GM06990 (cell line): ENCODE measurements at places on chromosomes 6 and 20.

- no peak for DNase-seq
These were observed 336.9 kb upstream of the RSPO3 start for GRCh38 chr6:126781582-126781981.

DNA sequence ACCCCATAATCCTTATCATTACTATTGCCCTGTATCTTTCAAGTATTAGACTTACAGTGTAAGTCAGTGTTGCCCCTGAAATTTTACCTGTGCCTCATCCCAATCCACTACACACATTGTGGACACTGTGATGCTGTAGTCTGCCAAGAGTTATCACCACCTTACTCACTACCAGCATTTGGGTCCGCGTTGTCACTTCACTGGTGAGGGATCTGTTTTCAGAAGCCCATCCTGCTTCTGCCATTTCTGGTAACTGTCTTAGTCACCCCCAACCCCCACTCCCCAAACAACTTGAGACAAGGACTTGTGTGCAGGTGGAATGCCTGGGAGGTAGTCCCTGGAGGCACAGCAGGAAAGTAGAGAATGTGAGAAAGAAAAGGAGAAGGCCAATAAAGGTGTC is 6.0 kb upstream of the RAB44 start:
- DNase-seq: no peak

- DNase-seq: no peak
These were observed 57.2 kb upstream of the MTRF1L start for GRCh38 chr6:153059757-153060156.

DNA sequence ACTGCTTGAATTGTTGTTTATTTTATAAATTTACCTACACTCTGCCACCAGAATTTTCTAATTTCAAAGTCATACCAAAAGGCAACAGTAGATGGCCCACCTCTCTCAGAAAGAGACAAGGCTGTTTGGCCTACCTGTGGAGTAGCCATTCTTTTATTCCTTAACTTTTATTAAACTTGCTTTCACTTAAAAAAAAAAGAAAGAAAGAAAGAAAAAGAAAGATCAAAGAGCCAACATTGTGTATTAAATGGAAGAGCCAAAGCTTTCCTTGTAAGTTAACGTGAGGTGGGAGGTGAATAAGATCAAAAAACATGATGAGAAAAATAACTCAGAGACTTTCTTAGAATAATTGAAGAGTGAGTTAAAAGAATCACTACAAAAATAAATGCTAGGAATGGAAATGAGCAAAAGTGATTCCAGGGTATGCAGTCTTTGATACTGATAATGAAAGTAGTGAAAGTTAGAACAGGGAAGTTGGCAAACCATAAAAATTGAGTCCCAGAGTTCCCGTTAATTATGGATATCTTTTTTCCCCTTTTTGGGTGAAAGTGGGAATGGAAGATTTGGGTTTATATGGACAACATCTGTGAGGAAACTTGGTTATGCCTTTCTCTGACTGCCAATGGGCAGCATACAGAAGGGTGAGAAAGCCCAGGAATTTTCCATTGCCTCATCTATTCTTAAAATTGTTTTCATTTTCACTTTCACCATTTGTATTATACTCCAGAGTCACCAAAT is 35.9 kb upstream of the MYB start:
- DNase-seq: no peak

GRCh38 chr6:5634525-5634924 is 372.2 kb downstream of the NRN1 start:
- no peak for DNase-seq

DNA sequence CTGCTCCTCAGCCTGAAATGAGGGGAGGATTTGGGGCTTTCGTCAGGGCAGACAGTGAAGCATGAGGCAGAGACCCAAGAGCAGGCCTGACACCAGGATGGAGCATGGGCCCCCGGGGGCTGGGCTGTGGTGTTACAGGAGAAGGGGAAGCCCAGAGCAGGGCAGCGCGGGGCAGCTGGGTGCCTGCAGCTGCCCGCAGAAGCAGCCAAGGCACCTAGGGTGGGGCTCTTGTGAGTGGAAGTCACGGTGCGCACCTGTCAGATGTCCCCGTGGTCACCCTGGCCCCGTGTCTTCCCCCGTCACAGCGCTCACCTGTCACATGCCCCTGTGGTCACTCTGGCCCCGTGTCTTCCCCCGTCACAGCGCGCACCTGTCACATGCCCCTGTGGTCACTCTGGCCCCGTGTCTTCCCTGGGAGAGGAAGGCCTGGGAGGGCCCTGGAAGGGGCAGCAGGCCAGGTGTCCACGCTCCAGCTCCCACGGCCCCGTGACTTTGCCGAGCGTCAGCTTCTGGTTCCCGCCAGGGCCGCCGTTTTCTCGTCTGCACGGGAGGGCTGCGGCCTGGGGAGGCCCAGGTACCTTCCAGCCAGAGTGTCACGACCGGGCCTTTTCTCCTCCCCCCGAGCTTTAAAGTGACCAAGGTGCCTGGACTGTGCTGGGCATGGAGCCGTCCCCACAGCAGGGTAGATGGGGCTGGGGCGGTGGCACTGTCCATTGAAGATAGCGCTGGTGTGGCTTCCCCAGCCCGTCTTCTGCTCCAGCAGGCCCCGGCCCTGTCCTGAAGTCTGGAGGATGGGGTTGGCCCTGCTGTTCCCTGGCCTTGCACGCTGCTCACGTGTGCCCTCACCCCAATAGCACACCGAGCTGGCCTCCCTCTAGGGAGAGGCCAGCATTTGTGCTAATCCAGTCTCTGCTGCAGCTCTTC is 9.4 kb downstream of the ARFGAP1 start:
- DNase-seq: no peak

GRCh38 chr6:137541534-137542063 is 47.4 kb upstream of the OLIG3 start:
- DNase-seq: no peak

DNA sequence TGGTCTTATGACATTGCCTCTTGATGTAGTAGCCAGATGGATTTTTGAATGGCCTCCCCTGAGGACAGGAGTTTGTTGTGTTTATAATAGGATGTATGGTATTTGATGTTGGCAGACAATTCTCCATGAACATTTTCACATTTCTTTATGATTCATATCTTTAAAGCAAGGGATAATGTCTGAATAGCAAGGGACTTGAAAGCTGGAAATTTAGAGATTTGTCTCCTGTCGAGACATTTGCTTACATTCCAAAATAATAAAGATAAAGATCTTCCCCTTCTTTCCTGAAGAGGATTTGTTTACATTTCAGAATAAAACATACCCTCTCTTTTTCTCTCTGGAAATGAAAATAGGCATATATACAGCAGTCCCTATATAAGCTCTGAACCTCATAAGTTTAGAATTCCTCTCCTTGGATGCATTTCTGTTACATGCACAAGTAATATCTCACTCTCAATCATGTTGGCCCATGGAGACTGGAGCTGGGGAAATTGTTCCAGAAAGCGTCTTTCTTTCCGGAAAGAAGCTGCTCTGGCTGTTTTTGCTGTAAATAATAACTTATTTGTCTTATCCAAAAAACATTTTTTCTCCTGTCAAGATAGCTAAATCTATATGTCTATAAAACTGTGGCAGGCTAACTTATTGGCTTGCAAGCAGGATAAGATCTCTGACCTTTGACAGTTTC is 42.5 kb upstream of the ASCC3 start:
- no peak for DNase-seq

DNA sequence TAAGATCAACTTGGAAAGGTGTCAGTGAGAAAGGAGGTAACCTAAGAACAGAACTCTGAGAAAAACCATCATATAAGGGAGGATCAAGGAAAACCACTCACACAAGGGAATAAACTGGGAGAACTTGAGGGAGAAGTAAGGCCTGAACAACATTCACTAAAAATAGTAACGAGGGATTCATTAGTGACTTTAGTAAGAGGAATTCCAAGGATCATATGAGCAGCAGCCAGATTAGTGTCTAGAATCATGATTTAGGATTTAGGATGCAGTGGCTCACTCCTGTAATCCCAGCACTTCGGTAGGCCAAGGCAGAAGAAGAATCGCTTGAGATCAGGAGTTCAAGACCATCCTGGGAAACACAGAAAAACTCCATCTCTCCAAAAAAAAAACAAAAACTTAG is 376.5 kb upstream of the MARCKS start:
- DNase-seq: no peak

DNA sequence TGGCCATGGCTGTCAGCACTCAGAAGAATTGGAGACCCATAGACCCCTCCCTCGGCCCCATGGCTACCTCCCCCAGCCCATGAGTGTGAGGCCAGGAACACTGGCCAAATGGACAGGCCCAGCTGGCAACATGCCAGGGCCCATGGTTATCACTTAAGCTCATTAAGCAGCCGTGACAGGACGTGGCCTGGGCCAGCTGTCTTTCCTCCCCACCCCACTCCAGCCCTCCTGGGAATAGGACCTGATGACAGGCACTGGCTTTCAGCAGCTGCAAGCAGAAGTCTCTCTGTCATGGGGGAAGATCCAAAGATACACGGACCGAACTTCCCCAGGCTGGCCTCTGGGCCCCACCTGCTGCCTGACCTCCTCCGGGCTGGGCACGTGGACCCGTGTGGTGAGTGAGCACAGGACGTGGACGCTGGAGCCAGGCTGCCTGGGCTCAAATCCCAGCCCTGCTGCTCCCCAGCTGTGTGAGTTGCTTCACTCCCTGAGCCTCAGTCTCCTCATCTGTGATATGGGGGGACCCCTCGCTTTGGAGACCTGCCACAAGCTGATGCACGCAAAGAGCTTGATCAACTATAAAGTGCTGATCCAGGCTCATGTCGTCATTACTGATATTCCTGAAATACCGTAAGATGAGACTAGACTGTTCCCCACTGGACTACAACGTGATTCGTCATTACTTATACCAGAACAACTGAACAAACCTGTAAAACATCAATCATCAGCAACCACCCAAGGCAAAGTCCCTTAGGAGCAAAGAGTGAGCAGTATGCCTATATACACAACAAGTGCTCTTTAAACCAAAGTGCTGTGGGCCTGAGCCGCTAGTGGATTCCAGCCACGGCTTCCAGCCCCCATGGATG is 22.0 kb upstream of the VSTM2L start:
- no peak for DNase-seq

DNA sequence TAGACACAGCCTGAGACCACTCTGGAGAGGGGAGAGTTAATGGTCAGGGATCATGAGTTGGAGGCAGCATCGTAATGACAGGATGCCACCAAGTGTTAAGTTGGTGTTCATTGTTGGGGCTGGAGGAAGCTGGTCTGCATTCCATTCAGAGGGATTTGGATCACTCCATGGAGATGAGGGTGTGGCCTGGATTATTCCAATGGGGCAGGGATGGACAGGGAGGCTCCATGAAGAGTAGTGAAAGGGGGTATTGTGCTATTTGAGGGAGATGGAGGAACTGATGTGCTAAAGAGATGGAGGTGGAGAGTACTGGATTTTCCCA is 1.1 kb downstream of the SAPCD1 start:
- DNase-seq: no peak

- DNase-seq: no peak
These were observed 154.9 kb downstream of the ZFAND3 start for GRCh38 chr6:37974381-37974780.

GRCh38 chr6:144315981-144316861 is 31.1 kb downstream of the UTRN start:
- no peak for DNase-seq

DNA sequence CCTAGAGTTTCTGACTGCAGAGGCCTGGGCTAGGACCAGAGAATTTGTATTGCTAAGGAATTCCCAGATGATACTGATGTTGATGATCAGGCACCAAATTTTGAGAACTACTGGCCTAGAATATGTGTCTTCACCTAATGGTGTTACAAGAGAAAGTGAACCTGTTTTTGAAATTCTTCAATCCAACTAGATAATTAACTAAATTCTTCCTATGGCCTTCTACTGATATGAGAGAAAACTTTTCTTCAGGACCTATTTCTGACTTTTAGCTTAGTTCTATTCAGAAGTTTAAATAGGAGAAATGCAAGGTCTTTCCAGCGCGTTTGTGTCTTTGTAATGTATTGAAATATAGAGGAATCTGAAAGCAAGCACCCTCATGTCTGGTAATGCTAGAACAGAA is 7.3 kb downstream of the NKAIN2 start:
- DNase-seq: no peak

- DNase-seq: no peak
These were observed 122.8 kb downstream of the SYCP2 start for GRCh38 chr20:59810449-59811187.

DNA sequence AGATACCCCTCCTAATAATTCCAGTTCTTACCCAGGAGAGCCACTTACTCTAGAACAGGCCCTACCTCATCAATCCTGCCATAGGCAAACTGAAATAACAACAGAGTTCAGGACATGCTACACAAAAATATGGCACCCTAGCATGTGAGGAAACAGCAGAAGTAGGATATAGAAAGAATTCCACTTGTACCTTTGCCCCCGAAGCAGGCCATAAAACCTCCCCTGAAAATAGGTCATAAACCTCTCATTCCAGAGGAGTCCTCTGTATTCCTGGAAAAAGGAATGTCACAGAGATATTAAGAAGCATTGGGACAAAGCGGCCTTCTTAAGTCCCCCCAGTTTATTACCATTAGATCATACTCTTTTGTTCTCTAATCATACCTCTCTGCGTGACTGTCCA is 504.3 kb upstream of the MARCKS start:
- no peak for DNase-seq

GRCh38 chr20:22535483-22535882 is 48.9 kb downstream of the FOXA2 start:
- DNase-seq: no peak

DNA sequence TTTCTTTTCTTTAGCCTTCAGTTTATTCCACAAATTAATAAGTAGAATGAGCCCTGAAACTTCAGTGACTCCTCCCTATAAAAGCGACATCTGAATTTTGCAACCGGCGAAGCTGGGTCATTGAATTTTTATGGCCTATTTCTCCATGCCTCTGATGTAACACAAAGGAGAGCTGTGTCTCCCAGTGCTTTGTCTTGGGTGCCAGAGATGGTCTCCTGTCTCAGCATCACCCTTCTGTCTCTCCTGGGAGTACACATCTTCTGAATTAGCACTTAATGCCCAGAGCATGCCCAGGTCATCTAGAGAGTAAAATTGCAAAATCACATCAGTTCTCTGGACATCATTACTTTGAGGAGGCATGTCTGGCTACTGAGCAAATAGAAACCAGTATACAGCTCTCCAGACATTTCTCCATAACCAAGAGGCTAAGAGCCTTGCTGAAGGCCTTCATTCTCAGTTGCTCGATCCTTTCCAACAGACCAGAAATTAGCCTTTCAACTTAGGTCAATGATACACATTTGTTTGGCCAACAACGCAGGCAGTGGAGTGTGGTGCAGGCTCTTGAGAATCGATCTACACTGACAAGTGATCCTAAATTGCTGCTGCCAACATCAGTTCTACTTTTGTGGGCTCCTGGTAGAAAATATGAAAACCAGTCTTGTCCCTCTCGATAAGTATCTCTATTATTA is 176.0 kb upstream of the FOXQ1 start:
- no peak for DNase-seq

- no peak for DNase-seq
These were observed 61.8 kb downstream of the GCNT2 start for GRCh38 chr6:10582774-10583508.
